ENCODE measurements at places on chromosomes 2 and 18.

DNA sequence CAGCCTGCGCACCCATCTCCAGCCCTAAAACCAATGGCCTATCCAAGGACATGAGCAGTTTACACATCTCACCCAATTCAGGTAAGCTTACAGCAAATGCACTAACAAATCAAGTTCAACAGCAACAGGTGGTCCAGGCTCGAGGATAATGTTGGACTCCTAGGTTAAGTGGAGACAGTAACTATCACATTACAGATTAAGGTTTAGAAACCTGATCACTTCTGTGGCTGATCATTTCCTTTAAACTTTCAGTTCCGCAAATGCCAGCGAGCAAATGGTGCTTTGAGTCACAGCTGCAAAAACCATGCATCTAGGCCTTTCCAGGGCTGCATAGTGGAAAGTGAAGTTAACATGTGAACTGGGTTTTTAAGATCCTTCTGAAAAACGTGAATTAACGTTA is 259.4 kb downstream of the GBX2 start:
- DNase-seq: no peak

GRCh38 chr2:69306393-69306821 is 80.6 kb downstream of the GFPT1 start:
- no peak for DNase-seq

GRCh38 chr2:231932711-231932970 is 6.4 kb upstream of the NPPC start:
- no peak for DNase-seq

GRCh38 chr2:144469798-144470197 is 50.1 kb downstream of the ZEB2 start:
- DNase-seq: no peak

- DNase-seq: no peak
Observed at GRCh38 chr2:20189299-20189931, 35.5 kb downstream of the SDC1 start.

DNA sequence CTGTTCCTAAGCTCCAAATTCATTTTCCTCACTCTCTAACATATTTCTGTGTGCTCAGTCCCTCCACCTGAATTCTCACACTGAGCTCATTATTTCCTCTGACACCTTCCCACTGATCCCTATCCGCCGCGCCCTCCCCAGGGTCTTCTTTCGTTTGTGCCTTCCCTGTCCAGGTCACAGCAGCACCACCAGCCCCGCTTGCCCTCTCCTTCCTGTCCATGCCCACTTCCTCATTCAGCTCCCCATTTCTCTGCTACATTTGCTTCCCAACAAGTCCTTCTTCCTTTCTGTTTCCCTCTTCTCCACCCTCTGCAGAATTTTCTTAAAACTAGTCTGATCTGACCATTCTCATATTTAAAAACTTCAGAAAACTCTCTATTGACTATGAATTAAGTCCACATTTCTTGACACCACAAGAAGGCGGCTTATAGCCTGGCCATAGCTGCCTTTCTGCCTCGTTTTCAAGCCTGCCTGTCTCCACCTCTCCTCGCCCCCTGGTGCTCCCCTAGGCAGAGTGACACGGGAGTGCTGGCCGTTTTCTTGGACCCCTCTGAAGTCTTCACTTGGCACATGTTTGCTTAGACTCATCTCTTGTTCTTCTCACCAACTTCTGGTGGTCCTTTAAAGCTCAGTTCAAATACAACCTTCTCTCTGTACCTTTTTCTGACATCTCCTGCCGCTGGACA is 138.7 kb upstream of the BOD1L2 start:
- DNase-seq: no peak

DNA sequence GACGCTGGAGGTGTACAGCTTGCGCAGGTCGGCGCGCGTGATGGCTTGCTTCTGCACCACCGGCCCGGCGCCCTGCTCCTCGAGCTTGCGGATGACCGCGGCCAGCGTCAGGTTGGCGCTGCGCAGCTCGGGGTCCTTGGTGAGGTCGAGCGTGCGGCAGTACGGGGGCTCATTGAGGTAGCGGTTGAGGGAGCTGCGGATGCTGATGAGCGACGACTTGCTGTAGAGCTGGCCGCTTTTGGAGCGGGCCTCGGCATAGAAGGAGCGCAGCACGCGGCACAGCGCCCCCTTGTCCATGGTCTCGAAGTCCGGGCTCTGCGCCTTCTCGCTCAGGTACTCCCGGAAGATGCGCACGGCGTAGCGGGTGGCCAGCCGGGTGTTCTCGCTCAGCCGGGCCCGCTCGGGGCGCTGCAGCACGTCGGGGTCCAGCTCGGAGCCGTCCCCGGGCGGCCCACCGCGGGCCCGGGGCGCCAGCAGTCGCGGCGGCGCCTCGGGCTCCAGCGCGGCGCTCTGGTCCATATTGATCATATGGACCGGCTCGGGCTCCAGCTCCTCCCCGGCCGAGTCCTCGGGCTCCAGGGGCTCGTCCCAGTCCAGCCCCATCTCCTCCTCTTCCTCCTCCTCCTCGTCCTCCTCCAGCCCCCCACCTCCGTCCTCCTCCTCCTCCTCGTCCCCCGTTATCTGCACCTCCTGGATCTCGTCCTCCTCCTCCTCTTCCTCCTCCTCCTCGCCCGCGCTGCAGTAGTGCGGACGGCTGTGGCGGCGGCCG is 523 bp downstream of the KCTD1 start:
- peak; percentile 86 for DNase-seq

GRCh38 chr2:40213071-40213470 is 238.8 kb downstream of the SLC8A1 start:
- no peak for DNase-seq

GRCh38 chr18:75107931-75108276 is 101.0 kb downstream of the PTGR3 start:
- DNase-seq: no peak

DNA sequence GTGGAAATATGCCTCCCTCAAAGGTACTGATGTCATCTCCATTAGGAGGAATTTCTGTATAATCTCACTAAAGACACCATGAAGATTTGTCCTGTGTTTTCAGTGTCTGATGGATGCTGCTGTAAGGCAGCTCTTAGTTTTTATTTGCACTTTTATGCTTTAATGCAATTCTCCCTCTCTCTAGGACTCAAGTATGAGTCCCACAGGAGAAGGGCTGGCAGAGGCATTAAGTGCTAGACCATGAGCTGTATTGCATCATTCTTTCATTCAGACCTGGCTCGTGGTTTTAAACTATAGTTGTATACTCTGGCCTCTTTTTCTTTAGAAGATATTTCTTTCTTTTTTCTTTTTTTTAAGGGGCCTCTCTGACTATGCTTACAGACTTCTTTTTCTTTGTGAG is 805.6 kb downstream of the DPP10 start:
- no peak for DNase-seq

GRCh38 chr2:201452058-201452921 is 750 bp downstream of the STRADB start:
- no peak for DNase-seq

DNA sequence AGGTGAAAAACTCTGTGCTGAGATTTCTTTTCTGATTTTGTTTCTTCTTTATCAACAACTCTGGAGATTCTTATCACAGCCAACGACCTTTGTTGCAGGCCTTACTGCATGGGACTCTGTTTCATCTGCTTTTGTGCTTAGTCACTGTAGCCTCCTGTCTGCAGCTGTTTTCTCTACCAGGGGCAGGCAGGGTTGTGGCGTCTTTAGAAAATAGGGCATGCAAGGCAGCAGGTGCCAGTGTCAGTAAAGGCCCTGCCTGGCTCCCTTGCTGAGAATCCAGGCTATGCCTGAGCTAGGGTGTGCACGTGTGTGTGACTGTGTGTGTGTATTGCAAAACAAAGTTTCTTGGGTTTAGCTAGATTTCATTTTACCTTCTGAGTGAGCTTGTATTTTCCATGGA is 14.6 kb upstream of the SLC9A2 start:
- DNase-seq: no peak

DNA sequence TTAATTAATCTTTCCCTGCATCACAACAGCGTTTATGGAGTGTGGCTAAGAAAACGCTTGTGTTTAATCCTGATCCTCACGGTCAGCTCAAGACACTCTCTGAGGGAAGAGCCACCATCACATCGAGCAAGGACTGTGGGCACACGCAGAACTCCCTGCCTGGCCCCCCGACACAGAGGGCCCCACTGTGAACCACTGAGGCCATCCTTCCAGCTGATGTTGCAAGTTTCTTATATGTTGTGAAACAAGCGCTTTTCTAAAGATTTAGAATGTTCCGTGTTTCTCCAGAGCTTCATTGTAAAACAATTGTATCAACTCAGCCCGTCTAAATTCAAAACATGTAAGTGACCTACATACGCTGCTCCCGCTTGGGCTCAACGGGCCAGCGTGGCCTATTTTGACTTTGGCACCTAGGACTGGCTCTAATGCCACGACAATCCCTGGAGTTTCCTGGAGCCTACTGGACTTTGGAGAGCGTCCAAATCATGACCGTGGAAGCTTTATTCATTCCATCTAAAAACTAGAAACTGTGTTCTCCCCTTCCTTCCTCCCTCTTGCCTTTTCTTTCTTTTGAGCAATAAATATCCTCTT is 34.9 kb downstream of the SERPINE2 start:
- DNase-seq: no peak

DNA sequence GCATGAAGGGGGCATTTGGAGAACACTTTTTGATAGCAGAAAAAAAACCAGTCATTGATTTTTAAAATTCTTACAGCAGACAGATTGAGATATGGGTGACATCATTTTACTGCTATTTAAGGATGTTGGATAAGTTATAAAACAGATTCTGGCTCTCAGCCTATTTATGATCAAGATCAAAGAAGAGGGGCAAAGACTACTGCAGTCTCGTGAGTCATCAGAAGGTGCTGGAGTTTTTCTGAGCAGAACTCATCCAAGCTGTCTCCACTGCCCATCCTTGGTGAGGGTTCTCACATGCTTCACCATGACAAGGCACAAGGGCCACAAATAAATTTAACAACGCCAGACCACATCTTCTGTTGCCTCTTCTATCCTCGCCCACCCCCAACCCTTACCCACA is 58.8 kb downstream of the ST6GAL2 start:
- no peak for DNase-seq

Data from NCI-H748 treated with DMSO at 0.1 percent for 48 hours (cell line).